Activated naive CD4-positive, alpha-beta T cell treated with anti-CD3 and anti-CD28 coated beads, Interleukin-2, amount 50 U/mL, for 72 hours (primary cell): ENCODE measurements at places on chromosomes 2 and 18. TPM values are rescaled to one million over a fixed set of nuclear protein-coding genes. Genes with fewer than 3 reads are reported as not detected.

Gene LBX2
- 0.39 TPM for total RNA-seq

Gene SERPINB10
- total RNA-seq, result not detected

- DNase-seq, result no peak
Observed at GRCh38 chr2:155872396-155872795, 460.1 kb downstream of the NR4A2 start.

- no peak for DNase-seq
Observed at GRCh38 chr2:47014564-47015051, 99.0 kb upstream of the MCFD2 start.

Gene MMADHC
- total RNA-seq, result 167 TPM

Gene LIPG
- 0.11 TPM for total RNA-seq

DNA sequence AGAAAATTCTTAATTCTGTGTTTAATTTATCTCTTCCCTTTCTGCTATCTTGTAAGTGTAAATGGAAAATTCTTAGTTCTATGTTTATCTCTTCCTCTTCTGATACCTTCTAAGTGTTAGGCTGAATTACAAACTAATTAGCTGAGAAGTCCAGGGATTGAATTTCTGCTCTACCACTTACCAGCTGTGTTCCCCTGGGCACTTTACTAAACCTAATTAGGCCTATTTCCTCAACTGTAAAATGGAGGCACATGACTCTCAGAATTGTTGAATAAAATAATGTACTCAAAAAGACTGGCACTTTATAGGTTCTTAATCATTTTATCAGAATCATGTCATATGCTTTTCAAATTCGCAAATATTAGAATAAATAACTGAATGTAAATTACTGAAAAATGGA is 146.3 kb downstream of the MAP2 start:
- no peak for DNase-seq

DNA sequence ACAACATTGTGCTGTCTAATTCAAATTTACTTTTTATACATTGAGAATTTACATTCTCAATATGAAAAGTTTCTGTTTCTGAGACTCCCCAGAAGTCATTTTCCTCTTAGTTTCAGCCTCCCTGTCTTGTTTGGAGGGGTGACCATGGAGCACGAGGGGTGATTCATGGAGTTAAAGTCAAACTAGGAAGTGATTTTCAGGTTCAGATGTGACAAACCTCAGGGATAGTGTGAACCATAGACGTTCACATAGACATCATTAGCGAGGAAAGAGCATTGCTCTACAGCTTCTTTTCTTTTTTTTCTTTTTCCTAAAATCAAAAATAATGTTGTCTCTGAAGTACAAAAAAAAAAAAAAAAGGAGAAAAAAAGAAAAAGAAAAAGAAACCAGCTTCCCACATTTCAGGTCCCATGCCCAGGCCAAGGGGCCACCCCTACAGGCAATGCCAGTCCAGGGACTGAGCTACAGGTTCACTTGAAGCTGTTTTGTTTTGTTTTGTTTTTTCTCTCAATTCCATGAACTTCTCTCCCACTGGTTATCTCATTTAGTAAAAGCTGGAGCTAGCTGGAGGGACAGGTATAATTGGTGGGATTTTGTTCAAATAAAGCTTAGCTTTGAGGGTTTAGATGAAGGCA is 18.1 kb upstream of the LCLAT1 start:
- DNase-seq, result no peak

DNA sequence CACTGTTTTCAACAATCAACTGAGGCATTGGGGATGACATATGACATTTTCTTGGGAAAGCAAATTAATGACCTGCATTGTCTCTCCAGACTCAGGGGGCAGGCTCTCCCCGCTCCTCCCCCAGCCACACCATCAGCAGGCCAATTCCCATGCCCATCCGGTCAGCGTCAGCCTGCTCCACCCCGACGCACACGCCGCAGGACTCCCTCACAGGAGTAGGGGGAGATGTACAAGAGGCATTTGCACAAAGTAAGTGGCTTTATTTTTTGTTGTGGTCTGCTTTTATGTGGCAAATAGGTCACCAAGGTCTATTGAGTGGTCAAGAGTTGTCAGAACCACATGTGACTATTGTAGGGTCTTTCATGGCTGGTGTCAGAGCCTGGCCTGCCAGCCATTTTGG is 165.1 kb downstream of the DTNA start:
- DNase-seq, result no peak

Gene C2orf15
- total RNA-seq, result 2.1 TPM

Gene NFE2L2
- 44.7 TPM for total RNA-seq

- no peak for DNase-seq
Observed at GRCh38 chr2:15363734-15364133, 197.4 kb downstream of the NBAS start.

Gene FBXO36
- 0.91 TPM for total RNA-seq

GRCh38 chr2:195659114-195659513 is 2.1 kb downstream of the SLC39A10 start:
- no peak for DNase-seq

Gene BOLA3
- total RNA-seq, result 96.7 TPM

Gene GPR45
- not detected for total RNA-seq

DNA sequence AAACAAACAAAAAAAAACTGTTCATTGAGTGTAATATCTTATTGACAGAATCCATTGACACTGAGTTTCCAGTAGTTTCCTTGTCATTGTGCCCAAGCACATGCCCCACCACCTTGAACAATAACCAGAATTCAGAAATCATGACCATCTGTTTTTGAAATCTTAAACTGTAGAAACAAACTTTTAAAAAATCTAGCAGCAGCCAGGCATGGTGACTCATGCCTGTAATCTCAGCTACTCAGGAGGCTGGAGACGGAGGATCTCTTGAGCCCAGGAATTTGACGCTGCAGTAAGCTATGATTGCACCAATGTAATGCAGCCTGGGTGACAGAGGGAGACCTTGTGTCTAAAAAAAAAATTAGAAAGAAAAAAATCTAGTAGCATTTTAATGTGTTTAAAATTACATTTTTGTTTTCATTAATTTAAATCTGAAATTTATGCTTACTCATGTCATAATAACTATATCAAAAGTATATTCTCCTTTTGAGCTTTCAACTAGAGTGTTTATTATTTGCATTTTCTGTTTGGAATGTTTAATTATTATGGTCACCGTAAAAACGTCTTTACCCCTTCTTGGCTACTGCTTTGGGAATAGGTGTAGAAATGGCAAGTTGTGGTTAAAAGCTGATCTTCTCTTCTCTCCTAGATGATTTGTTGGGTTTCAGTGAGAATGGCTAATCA is 25.2 kb upstream of the STON1 start:
- no peak for DNase-seq

GRCh38 chr2:69385443-69386151 is 1.4 kb downstream of the GFPT1 start:
- DNase-seq, result no peak

Gene DES
- not detected for total RNA-seq

GRCh38 chr2:219404954-219405353 is 13.2 kb upstream of the DES start:
- no peak for DNase-seq

- no peak for DNase-seq
Observed at GRCh38 chr2:215280326-215280725, 31.5 kb upstream of the ATIC start.

- no peak for DNase-seq
Observed at GRCh38 chr2:53829273-53829979, 30.3 kb downstream of the GPR75 start.

Gene MEP1B
- total RNA-seq, result not detected

- no peak for DNase-seq
Observed at GRCh38 chr2:62287899-62288880, 92.3 kb downstream of the B3GNT2 start.

Gene SULT1C4
- total RNA-seq, result not detected

- no peak for DNase-seq
Observed at GRCh38 chr2:223918671-223919134, 26.4 kb downstream of the WDFY1 start.

- DNase-seq, result no peak
Observed at GRCh38 chr2:170190172-170190571, 12.2 kb downstream of the MYO3B start.

Gene POTEE
- total RNA-seq, result 0.66 TPM

- no peak for DNase-seq
Observed at GRCh38 chr2:170247882-170248393, 70.0 kb downstream of the MYO3B start.

Gene SLC25A12
- 13.6 TPM for total RNA-seq

Gene ICOS
- total RNA-seq, result 117 TPM

Gene DYNAP
- total RNA-seq, result not detected

- DNase-seq, result no peak
Observed at GRCh38 chr2:28338046-28338817, 54.4 kb upstream of the FOSL2 start.

GRCh38 chr18:35040638-35040987 is 600 bp upstream of the MAPRE2 start:
- no peak for DNase-seq
